Body of pancreas (tissue), 4 donors: ENCODE measurements at places on chromosomes 11 and 22.
A peak's percentile ranks its signal among the peaks of the same experiment; 100 is the strongest.

- DNase-seq: peak; percentile 48
These were observed 742 bp upstream of the CASP4 start for GRCh38 chr11:104968856-104969776.

- peak; percentile 78 for DNase-seq
These were observed at the start of gene LMO1 for GRCh38 chr11:8263769-8264410. Gene LMO1, minus strand, starts transcription at chr11:8263878. Its CDS starts 516 bp downstream, at chr11:8263362.

- DNase-seq: peak; percentile 70
These were observed 6.9 kb upstream of the RAD9A start for GRCh38 chr11:67384851-67385366.

- DNase-seq: no peak
These were observed 662.5 kb upstream of the B3GAT1 start for GRCh38 chr11:135074397-135074998.

GRCh38 chr11:63907063-63907462 lies 9.9 kb downstream of the RCOR2 start:
- DNase-seq: no peak
